ENCODE measurements at places on chromosomes 2 and 18. TPM values are rescaled to one million over a fixed set of nuclear protein-coding genes. Genes with fewer than 3 reads are reported as not detected.

Gene GCG
- polyA plus RNA-seq: 0.21 TPM

Gene FRZB
- 15.2 TPM for polyA plus RNA-seq

Gene ZNF892
- 0.13 TPM for polyA plus RNA-seq

Gene FBXO36
- polyA plus RNA-seq: 0.38 TPM

Gene GALNT13
- 0.02 TPM for polyA plus RNA-seq

Gene ANTXR1
- 6.0 TPM for polyA plus RNA-seq

Gene DNAJC10
- polyA plus RNA-seq: 30.4 TPM

Gene AMER3
- not detected for polyA plus RNA-seq

Gene CFC1
- polyA plus RNA-seq: not detected

Gene C2orf49
- 4.3 TPM for polyA plus RNA-seq

Gene BBS5
- 3.4 TPM for polyA plus RNA-seq

Gene SIX3
- polyA plus RNA-seq: 0.03 TPM

Gene RHOB
- polyA plus RNA-seq: 69.0 TPM

Gene ARHGEF4
- 0.19 TPM for polyA plus RNA-seq

Gene SEPTIN10
- 19.1 TPM for polyA plus RNA-seq

DNA sequence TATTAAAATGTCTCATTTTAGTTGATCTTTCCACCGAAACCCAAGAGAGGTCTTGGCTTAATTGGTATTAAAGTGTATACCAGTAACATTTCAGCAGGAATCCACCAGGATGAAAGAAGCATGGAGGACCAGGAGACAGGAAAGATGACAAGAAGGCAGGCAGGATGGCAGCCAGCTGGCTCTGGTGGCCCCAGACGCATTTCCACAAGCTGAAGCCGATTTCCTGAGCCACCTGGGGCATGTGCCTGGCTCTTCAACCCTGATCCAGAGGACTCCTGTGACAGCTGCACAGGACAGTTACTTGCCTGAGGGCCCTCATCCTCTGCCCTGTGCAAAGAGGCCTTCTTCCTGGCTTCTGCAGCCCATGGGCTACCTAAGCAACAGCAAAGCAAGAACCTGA lies 56.9 kb upstream of the NFU1 start:
- no peak overlapping the region for H3K4me3 ChIP-seq
- H3K36me3 ChIP-seq: no peaks in the 10 kb centered on the region
- H3K27ac ChIP-seq: no peak overlapping the region
- no peaks in the 10 kb centered on the region for H3K27me3 ChIP-seq
- no peak for DNase-seq

GRCh38 chr18:8995096-8995495 lies 107.4 kb upstream of the NDUFV2 start:
- no peak overlapping the region for H3K27ac ChIP-seq
- H3K27me3 ChIP-seq: no peaks in the 10 kb centered on the region

- H3K27ac ChIP-seq: no peak overlapping the region
- H3K4me1 ChIP-seq: no peaks in the 10 kb centered on the region
- no peak overlapping the region for H3K4me3 ChIP-seq
- peaks cover 20% of the 10 kb centered on the region for H3K27me3 ChIP-seq
Observed at GRCh38 chr2:172299741-172300140, 127.6 kb upstream of the ITGA6 start.

DNA sequence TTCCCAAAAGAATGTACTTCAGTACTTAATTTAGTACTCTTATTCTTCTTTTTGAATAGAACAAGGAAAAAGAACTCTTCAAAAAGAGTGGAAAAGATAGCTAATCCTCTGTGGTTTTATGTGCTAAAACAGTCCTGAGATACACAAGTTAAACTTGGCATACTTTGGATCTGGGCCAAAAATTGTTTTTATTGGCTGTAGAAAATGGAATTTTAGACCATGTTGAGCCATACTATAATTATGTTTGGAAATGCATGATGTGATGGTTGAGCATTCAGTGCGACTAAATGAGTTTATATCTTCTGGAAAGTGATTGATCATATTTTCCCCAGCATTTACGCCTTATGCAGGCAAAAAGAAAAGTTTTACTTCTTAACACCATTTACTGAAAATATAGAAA lies 18.0 kb upstream of the PDE1A start:
- H3K4me1 ChIP-seq: no peaks in the 10 kb centered on the region
- H3K36me3 ChIP-seq: no peaks in the 10 kb centered on the region
- no peaks in the 10 kb centered on the region for H3K27me3 ChIP-seq
- no peak overlapping the region for H3K4me3 ChIP-seq
- DNase-seq: no peak

GRCh38 chr2:46866770-46867246 lies 48.8 kb downstream of the MCFD2 start:
- peaks cover 31% of the 10 kb centered on the region for H3K4me1 ChIP-seq
- no peaks in the 10 kb centered on the region for H3K27me3 ChIP-seq
- no peak for DNase-seq

DNA sequence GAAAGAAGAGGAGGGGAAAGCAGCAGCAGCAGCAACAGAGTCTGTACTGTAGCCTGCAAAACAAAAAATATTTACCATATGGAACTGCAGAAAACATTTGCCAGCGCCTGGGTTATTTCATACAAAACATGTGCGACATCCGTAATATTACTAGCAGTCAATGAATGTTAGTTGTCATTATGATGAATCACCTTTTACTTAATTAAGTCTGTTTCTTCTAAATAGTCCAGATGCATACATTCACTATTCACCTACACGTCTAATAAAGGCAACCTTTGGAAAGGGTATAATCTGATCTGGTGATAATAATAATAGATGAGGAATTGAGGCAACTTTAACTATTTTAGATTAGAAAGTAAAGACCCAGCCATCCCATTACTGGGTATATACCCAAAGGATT lies 426.3 kb upstream of the ST6GAL2 start:
- no peaks in the 10 kb centered on the region for H3K27me3 ChIP-seq
- no peaks in the 10 kb centered on the region for H3K4me1 ChIP-seq
- H3K27ac ChIP-seq: no peak overlapping the region
- no peaks in the 10 kb centered on the region for H3K36me3 ChIP-seq

- H3K4me3 ChIP-seq: no peak overlapping the region
- H3K27ac ChIP-seq: no peak overlapping the region
- no peaks in the 10 kb centered on the region for H3K36me3 ChIP-seq
- no peaks in the 10 kb centered on the region for H3K4me1 ChIP-seq
- DNase-seq: no peak
- peaks cover 5% of the 10 kb centered on the region for H3K27me3 ChIP-seq
Observed at GRCh38 chr2:236798491-236798890, 228.9 kb downstream of the ACKR3 start.

- H3K36me3 ChIP-seq: no peaks in the 10 kb centered on the region
- no peak overlapping the region for H3K27ac ChIP-seq
- peaks cover 14% of the 10 kb centered on the region for H3K27me3 ChIP-seq
- H3K4me1 ChIP-seq: no peaks in the 10 kb centered on the region
Observed at GRCh38 chr2:11512431-11512830, 21.4 kb upstream of the GREB1 start.

DNA sequence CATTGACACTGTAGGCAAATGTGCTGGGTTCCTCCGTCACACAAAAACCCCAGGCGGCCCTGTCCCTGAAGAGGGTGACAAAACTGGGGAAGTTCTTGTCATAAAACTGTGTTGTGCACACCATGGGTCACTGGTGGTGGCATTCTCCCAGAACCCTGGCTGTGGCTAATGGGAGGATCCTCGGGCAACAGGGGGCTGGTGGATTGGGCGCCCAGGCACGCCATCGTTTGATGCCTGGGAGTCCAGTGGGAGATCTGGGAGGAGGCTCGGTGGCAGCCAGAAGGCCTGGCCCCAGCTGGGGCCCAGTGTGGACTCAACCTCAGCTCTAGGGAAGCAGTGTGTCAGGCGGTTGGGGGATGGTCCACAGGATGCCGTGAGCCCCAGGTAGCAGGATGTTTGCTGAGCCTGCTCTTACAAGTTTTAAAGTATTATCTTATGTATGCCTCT lies 140.7 kb downstream of the ACOXL start:
- no peaks in the 10 kb centered on the region for H3K4me1 ChIP-seq
- H3K27me3 ChIP-seq: no peaks in the 10 kb centered on the region
- no peak for DNase-seq
- H3K4me3 ChIP-seq: no peak overlapping the region
- no peak overlapping the region for H3K27ac ChIP-seq

DNA sequence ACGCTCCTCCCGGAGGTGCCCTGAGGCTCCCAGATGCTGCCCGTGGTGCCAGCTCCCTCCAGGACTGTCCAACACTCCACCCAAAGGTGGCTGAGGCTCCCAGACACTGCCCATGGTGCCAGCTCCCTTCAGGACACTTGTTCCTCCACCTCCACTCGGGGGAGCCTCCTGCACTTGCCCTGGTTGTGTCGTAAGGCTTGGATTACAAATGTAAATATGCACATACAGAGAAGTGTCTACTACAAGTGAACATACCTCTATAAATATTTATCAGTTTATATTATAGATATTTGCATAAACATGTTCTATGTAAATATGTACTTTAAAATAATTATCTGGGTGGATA lies 143.3 kb downstream of the PXDN start:
- H3K36me3 ChIP-seq: no peaks in the 10 kb centered on the region
- H3K4me1 ChIP-seq: peaks cover 17% of the 10 kb centered on the region
- H3K27me3 ChIP-seq: no peaks in the 10 kb centered on the region
- H3K27ac ChIP-seq: no peak overlapping the region

- DNase-seq: no peak
- no peaks in the 10 kb centered on the region for H3K36me3 ChIP-seq
- H3K27ac ChIP-seq: no peak overlapping the region
- H3K27me3 ChIP-seq: no peaks in the 10 kb centered on the region
Observed at GRCh38 chr2:144704709-144705095, 184.8 kb upstream of the ZEB2 start.

DNA sequence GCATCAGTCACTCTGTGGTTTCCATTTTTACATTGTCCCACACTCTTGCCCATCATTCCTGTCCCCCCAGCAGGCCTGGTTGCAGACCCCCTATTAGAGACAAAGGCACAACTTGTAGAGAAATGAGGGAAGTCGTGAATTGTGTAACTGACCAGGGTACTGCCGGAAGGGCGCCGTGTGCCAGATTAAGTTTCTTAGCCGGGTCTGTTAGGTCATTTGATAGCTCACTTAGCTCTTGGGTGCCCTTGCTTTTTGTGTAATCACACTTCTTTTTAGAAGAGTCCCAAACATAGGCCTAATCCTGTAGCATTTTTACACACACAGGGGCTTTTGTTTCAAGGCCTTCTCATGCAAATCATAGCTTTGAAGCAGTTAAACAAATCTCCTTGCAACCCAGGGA lies 87.2 kb downstream of the CTAGE1 start:
- no peak overlapping the region for H3K4me3 ChIP-seq
- no peak for DNase-seq
- H3K27me3 ChIP-seq: no peaks in the 10 kb centered on the region
- no peaks in the 10 kb centered on the region for H3K36me3 ChIP-seq
- no peak overlapping the region for H3K27ac ChIP-seq

GRCh38 chr2:240432820-240433801 lies 2.4 kb upstream of the GPC1 start:
- H3K27me3 ChIP-seq: peaks cover 54% of the 10 kb centered on the region
- no peak overlapping the region for H3K4me3 ChIP-seq
- H3K4me1 ChIP-seq: peaks cover 29% of the 10 kb centered on the region
- H3K27ac ChIP-seq: no peak overlapping the region
- DNase-seq: peak; percentile 73

DNA sequence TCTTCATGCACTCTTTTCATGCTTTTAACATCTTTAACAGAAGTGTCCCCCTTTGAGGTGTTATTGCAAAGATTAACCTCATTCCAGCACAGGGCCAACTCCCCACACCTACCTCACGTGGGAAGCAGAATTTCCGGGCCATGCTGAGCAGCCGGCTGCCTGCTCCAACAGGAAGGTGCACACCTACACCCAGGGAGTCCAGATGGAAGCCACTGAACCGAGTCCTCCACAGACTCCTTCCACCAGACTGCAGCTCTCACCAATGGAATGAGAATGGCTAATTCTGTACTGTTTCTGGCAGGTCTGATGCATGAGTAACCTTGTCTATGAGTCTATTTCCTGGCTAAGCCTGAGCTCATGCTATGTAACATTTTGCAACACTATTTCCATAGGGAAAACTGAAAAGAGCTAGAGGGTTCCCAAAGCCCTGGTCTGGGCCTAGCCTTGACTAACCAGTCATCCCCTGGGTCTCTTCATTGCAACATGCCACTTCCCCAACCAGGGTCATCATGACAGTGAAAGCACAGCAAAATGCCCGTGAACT lies 11.0 kb downstream of the ERFE start:
- no peak for DNase-seq
- H3K4me1 ChIP-seq: no peaks in the 10 kb centered on the region
- peaks cover 7% of the 10 kb centered on the region for H3K36me3 ChIP-seq

- DNase-seq: no peak
- no peaks in the 10 kb centered on the region for H3K4me1 ChIP-seq
- H3K27me3 ChIP-seq: no peaks in the 10 kb centered on the region
- no peak overlapping the region for H3K4me3 ChIP-seq
- H3K36me3 ChIP-seq: no peaks in the 10 kb centered on the region
Observed at GRCh38 chr2:79782576-79783452, 270.0 kb downstream of the CTNNA2 start.

- no peak for DNase-seq
- H3K27me3 ChIP-seq: no peaks in the 10 kb centered on the region
- H3K4me3 ChIP-seq: no peak overlapping the region
- no peaks in the 10 kb centered on the region for H3K4me1 ChIP-seq
- H3K27ac ChIP-seq: no peak overlapping the region
Observed at GRCh38 chr2:103161456-103162289, 399.8 kb downstream of the TMEM182 start.

GRCh38 chr2:134594399-134594798 lies 124.4 kb downstream of the TMEM163 start:
- no peak overlapping the region for H3K27ac ChIP-seq
- no peak overlapping the region for H3K4me3 ChIP-seq
- H3K36me3 ChIP-seq: no peaks in the 10 kb centered on the region

GRCh38 chr2:11777066-11777782 lies 30.8 kb downstream of the LPIN1 start:
- H3K36me3 ChIP-seq: peaks cover 61% of the 10 kb centered on the region
- H3K4me1 ChIP-seq: peaks cover 36% of the 10 kb centered on the region
- no peak overlapping the region for H3K27ac ChIP-seq
- no peak for DNase-seq
- H3K27me3 ChIP-seq: no peaks in the 10 kb centered on the region
- H3K4me3 ChIP-seq: no peak overlapping the region

- H3K27me3 ChIP-seq: no peaks in the 10 kb centered on the region
- H3K27ac ChIP-seq: peak overlapping the region; percentile 1
- DNase-seq: no peak
Observed at GRCh38 chr2:47225061-47225783, 70.1 kb upstream of the STPG4 start.

DNA sequence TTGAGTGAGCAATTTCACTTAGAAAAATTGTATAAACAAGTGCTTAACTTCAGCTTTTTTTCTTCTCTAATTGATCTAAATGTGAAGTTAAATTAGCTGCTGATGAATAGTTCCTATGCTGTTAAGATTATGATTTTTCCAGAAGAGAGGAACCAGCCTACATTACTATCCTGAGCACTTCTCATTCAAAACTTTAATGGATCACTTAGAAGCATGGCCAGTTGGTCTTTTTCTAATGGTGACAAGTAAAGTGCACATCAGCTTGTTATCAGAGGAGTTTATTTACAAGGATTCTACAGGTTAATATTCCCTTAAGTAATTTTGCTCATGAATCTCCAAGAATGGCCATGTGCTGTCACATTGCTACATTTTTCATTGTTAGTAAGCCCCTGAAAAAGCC lies 37.1 kb downstream of the DCC start:
- H3K4me1 ChIP-seq: no peaks in the 10 kb centered on the region
- no peak for DNase-seq
- no peaks in the 10 kb centered on the region for H3K36me3 ChIP-seq
- H3K4me3 ChIP-seq: no peak overlapping the region
